ENCODE measurements at places on chromosomes 13 and 19. TPM values are rescaled to one million over a fixed set of nuclear protein-coding genes. Genes with fewer than 3 reads are reported as not detected.

ATP8A2 gene
- 0.06 TPM for total RNA-seq

CEACAM6 gene
- not detected for total RNA-seq

PLK5 gene
- total RNA-seq, result not detected

WDR87 gene
- total RNA-seq, result not detected

Measured in aortic smooth muscle cell (primary cell).